Activated T-helper 1 cell treated with anti-CD3 and anti-CD28 coated beads, Interleukin-12 subunit alpha, Interleukin-12 subunit beta, Interleukin-2, Interleukin-4 antibody, amounts not matched to agents 30 ng/mL and 10 ng/mL and 1 ng/mL, durations not matched to agents 14 hours and 24 hours and 36 hours (primary cell): ENCODE measurements at places on chromosomes 2 and 18. TPM values are rescaled to one million over a fixed set of nuclear protein-coding genes. Genes with fewer than 3 reads are reported as not detected.

Gene HES6
- 10.3 and 11.2 TPM in 2 replicates for total RNA-seq

Gene UGT1A7
- total RNA-seq: not detected in 2 replicates

Gene PROM2
- 0.29 and 0.37 TPM in 2 replicates for total RNA-seq

Gene REEP1
- 0.26 and 0.81 TPM in 2 replicates for total RNA-seq

Gene G6PC2
- total RNA-seq: not detected in 2 replicates

Gene FSIP2
- 0.23 TPM in 1 of 2 replicates, not detected in the other for total RNA-seq

Gene ZNF519
- total RNA-seq: 18.7 and 19.4 TPM in 2 replicates

GRCh38 chr2:235533616-235534385 is 40.0 kb downstream of the AGAP1 start:
- DNase-seq: no peak
- H3K4me1 ChIP-seq: no peaks in the 10 kb centered on the region
- no peaks in the 10 kb centered on the region for H3K27me3 ChIP-seq
- H3K36me3 ChIP-seq: no peaks in the 10 kb centered on the region

- no peak for DNase-seq
- H3K27ac ChIP-seq: no peak overlapping the region
These were observed 125.3 kb upstream of the GPC1 start for GRCh38 chr2:240310201-240310600.

GRCh38 chr18:71807586-71807985 is 736.6 kb downstream of the CBLN2 start:
- no peaks in the 10 kb centered on the region for H3K36me3 ChIP-seq
- no peaks in the 10 kb centered on the region for H3K4me1 ChIP-seq
- no peak overlapping the region for H3K4me3 ChIP-seq
- no peak overlapping the region for H3K27ac ChIP-seq
- DNase-seq: no peak

DNA sequence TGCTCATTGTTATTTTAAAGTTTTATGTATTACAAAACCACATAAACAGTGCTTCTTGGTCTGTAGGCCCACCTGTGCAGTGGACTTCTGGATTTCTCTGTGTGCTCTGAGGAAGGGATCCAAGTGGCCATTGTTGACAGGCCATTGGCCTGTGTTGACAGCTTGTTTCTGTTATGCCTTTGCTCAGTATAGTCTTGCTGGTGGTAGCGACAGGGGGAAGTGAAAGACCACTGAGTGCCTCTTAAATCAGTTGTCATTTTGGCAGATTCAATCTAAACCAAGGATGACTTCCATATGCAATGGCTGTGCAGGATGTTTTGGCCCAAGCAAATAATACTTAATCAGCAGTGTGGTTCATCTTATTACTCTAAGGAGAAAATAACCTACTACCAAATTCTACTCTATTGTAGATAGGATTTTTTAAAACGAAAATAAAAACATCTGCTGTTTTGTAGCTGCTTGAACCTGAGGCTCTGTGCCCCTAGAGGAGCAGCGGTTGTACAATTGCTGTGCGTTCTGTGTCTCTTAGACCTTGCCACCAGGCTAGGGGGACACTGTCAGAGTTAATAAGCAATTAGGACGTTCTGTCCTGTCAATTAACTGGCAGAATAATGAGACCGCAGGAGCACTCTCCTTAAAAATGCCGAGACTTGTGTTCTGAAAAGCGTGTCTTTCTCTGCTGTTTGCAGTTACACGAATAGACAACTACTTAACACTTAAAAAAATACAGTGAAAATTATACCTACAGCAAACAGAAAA is 108.2 kb downstream of the RHBDD1 start:
- no peak overlapping the region for H3K27ac ChIP-seq
- no peak overlapping the region for H3K4me3 ChIP-seq
- H3K36me3 ChIP-seq: peaks cover 7% of the 10 kb centered on the region

DNA sequence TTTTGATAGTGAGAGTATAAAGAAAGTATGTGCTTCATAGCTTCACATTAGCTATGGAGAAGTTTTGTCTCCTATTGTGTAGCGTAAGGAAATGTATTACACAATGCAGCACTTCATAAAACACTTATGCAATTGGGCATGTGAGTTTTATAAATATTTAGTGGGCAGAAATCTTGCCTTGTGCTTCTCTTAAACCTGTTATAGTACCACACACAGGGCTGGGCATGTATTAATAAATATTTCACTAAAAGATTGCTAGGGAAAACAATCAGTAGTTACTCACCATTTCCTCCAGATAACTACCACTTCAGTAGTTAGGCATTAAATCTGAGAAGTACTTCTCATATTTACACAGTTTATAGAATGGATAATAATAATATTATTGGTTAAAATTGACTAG is 1080.8 kb upstream of the PIK3C3 start:
- no peak overlapping the region for H3K4me3 ChIP-seq

DNA sequence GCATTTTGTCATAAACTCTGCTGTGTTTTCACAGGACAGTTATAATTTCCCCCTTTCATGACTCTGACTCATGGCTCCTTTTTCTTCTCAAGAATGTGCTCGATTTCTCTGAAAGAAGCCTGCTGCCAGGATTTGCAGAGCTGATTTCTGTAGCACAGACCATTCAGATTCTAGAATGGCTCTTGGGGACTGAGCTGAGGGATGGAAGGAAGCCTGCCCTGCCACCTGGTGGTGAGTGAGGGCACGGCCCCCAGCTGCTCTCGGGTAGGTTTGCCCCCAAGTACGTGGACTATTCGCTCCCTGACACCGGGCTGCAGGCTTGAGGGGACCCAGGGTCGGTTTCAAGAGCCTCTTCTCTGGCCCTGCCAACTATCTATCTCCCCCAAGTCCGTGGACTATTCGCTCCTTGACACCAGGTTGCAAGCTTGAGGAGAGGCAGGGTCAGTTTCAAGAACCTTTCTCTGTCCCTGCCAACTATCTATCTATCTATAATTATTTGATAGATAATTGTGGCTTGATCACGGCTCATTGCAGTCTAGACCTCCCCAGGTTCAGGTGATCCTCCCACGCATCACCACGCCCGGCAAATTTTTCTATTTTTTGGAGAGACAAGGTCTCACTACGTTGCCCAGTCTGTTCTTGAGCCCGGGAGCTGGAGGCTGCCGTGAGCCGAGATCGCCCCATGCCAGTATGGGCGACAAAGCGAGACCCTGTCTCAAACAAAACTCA is 1.4 kb upstream of the SMYD5 start:
- H3K36me3 ChIP-seq: peaks cover 2% of the 10 kb centered on the region
- H3K4me3 ChIP-seq: no peak overlapping the region
- peaks cover 3% of the 10 kb centered on the region for H3K27me3 ChIP-seq
- no peak overlapping the region for H3K27ac ChIP-seq
- peaks cover 31% of the 10 kb centered on the region for H3K4me1 ChIP-seq

- DNase-seq: peak; percentile 75
- peak overlapping the region; percentile 47 for H3K4me3 ChIP-seq
- H3K36me3 ChIP-seq: no peaks in the 10 kb centered on the region
- H3K4me1 ChIP-seq: peaks cover 56% of the 10 kb centered on the region
These were observed 21.6 kb upstream of the SLC20A1 start for GRCh38 chr2:112623913-112624777.

- H3K4me1 ChIP-seq: no peaks in the 10 kb centered on the region
- H3K36me3 ChIP-seq: no peaks in the 10 kb centered on the region
- no peak overlapping the region for H3K27ac ChIP-seq
- peaks cover 4% of the 10 kb centered on the region for H3K27me3 ChIP-seq
- no peak for DNase-seq
- no peak overlapping the region for H3K4me3 ChIP-seq
These were observed 288.0 kb downstream of the AFF3 start for GRCh38 chr2:99854236-99854852.

DNA sequence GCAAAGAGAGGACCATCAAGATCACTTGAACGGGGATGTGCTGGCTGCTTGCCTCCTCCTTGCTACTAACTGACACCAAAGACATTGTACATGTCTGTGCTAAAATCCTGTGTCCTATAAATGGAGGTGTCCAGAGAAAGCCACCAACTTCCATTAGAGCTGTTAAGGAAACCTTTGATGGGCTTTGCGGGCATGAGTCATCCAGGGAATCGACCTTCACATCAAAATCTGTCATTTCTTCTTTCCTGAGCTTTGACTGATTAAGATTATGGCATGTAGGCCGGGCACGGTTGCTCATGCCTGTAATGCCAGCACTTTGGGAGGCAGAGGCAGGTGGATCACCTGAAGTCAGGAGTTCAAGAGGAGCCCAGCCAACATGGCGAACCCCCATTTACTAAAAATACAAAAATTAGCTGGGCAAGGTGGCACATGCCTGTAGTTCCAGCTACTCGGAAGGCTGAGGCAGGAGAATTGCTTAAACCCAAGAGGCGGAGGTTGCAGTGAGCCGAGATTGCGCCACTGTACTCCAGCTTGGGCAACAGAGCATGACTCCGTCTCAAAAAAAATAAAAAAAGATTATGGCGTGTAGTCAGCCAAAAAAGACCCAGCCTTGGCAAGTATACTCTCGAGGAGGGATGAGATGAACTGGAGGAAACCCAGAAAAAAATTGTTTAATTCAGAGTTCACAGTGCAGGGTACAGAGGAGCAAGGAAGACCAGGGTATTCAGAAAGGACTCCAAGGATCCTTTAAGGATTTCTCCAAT is 115.8 kb downstream of the CABLES1 start:
- H3K4me3 ChIP-seq: no peak overlapping the region
- no peaks in the 10 kb centered on the region for H3K27me3 ChIP-seq
- H3K27ac ChIP-seq: no peak overlapping the region
- H3K36me3 ChIP-seq: no peaks in the 10 kb centered on the region

DNA sequence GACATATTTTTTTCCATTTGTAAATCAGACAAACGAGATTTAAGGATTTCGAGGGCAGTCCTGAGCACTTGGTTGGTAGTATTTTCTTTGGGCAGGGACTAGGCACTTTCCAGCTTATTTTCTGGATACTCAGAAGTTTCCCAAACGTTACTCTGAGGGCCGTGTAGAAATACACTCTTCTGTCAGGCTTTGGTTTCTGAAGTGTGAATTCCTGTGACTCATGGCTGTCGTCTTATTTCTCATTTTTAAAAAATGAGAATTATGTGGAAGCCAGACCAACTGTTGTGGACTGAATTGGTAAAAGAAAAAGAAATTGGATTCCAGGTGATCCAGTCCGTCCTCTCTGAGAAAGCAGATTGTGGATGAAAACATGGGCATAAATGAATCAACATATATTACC is 658.6 kb upstream of the FANCL start:
- no peak for DNase-seq
- H3K27ac ChIP-seq: no peak overlapping the region
- no peaks in the 10 kb centered on the region for H3K36me3 ChIP-seq
- no peaks in the 10 kb centered on the region for H3K4me1 ChIP-seq

GRCh38 chr2:173346035-173346434 is 8.6 kb upstream of the CDCA7 start:
- peaks cover 3% of the 10 kb centered on the region for H3K36me3 ChIP-seq
- H3K4me1 ChIP-seq: peaks cover 7% of the 10 kb centered on the region
- H3K27me3 ChIP-seq: peaks cover 4% of the 10 kb centered on the region
- no peak overlapping the region for H3K4me3 ChIP-seq
- H3K27ac ChIP-seq: no peak overlapping the region

- peaks cover 13% of the 10 kb centered on the region for H3K4me1 ChIP-seq
- H3K27me3 ChIP-seq: peaks cover 4% of the 10 kb centered on the region
- no peak overlapping the region for H3K27ac ChIP-seq
- DNase-seq: no peak
- no peak overlapping the region for H3K4me3 ChIP-seq
These were observed 76.3 kb downstream of the CLHC1 start for GRCh38 chr2:55155764-55156281.

- no peaks in the 10 kb centered on the region for H3K4me1 ChIP-seq
- no peak overlapping the region for H3K27ac ChIP-seq
- H3K27me3 ChIP-seq: no peaks in the 10 kb centered on the region
These were observed 387.2 kb downstream of the SOX11 start for GRCh38 chr2:6079405-6079804.

DNA sequence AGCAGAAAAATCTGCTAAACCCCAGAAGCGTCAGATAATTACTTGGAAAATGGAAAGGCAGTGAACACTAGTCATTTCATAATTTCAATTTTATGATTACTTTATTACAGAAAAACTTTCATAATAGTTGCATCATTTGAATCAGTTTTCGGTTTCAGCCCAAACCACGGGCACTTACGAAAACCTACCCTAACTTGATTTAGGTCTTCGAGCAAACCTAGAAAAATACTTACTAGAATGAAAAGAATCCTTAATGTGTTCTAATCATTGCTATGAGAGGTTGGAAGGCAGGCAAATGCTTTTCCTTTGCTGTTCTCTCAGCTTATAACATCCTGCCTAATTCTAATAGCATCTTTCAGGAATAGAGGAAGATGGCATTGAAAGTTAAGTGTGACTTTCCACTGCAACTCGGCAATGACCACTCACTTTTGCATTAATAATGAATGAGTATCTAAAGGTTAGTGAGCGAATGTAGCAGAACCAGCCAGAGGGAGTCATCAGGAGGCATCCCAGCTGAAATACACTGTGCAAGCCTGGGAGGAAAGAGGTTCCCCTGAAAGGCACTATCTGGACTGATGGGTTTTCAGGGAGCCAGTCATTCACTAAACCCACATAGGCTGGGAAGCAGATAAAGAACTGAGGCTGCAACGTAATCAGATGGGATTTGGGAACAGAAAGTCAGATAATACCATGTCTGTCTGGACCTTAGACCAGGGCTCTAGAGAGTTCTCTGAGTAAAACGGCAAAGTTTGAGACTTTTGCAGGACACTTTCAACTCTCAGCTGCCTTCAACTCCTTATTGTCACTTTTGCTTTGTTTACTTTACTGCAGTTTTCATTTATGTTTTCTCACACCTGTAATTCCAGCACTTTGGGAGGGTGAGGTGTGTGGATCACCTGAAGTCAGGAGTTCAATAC is 520.8 kb downstream of the RNF144A start:
- peak overlapping the region; percentile 54 for H3K4me3 ChIP-seq
- no peak for DNase-seq
- peaks cover 43% of the 10 kb centered on the region for H3K36me3 ChIP-seq
- H3K27ac ChIP-seq: peak overlapping the region; percentile 88
- H3K4me1 ChIP-seq: peaks cover 86% of the 10 kb centered on the region

DNA sequence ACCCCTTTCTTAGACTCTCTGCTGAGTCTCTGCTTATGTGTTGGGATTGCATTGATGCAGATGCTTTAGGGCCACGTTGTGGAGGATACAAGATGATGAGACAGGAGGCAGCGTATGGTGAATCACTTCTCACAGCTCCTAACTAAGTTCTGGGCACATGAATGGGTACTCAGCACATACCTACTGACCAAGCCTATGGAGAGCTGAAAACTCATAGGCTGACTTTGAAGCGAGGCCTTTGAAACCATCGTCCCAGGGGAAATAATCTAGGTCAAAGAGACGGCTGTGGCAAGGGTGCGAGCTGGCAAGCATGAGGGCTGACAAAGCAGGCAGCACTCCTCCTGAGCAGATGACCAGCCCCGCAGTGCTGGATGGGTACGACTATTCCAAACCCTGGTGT is 180.2 kb upstream of the TNP1 start:
- no peak for DNase-seq
- peaks cover 8% of the 10 kb centered on the region for H3K27me3 ChIP-seq
- no peak overlapping the region for H3K4me3 ChIP-seq
- no peak overlapping the region for H3K27ac ChIP-seq

DNA sequence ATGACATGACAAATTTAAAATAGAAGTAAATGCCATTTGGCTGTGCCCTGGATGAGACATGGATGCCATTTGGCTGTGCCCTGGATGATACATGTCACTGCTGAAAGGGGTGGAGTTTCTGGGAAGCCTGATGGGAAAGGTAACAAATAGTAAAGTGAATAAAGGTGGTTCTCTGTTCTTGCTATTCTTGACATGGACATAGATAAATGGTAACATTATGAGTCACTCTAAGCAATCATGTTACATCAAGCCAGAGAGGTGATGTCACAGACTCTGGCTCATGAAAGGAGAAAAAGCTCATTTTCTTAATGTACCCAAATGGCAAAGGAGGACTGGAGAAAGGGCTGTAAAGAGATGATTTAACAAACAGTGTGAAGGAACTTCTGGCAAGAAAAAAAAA is 86.4 kb downstream of the EML6 start:
- no peak overlapping the region for H3K27ac ChIP-seq
- no peaks in the 10 kb centered on the region for H3K4me1 ChIP-seq
- no peak overlapping the region for H3K4me3 ChIP-seq
- H3K27me3 ChIP-seq: peaks cover 14% of the 10 kb centered on the region
- no peak for DNase-seq
